ENCODE measurements at places on chromosomes 7 and 10. TPM values are rescaled to one million over a fixed set of nuclear protein-coding genes. Genes with fewer than 3 reads are reported as not detected.

- DNase-seq = no peak
These were observed 59.5 kb upstream of the ELN start for GRCh38 chr7:73968487-73968886.

DNA sequence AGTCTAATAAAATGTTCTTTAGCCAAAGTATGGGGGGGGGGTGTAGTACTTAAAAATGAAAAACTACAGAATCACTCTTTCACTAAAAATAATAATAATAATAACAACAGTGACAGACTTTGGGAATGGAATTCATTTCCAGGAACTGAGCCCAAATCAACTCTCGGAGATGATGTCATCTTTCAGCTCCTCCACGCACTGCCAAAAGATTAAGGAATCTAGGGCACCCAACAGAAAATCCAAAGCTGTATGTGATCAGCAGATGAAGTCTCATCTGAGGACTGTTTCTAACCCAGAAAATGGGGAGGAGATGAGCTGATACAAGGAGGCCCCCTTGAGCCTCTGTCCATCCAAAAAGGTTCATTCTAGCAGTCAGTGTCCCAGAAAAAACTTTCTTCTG is 54.5 kb downstream of the GRB10 start:
- DNase-seq = no peak

DNA sequence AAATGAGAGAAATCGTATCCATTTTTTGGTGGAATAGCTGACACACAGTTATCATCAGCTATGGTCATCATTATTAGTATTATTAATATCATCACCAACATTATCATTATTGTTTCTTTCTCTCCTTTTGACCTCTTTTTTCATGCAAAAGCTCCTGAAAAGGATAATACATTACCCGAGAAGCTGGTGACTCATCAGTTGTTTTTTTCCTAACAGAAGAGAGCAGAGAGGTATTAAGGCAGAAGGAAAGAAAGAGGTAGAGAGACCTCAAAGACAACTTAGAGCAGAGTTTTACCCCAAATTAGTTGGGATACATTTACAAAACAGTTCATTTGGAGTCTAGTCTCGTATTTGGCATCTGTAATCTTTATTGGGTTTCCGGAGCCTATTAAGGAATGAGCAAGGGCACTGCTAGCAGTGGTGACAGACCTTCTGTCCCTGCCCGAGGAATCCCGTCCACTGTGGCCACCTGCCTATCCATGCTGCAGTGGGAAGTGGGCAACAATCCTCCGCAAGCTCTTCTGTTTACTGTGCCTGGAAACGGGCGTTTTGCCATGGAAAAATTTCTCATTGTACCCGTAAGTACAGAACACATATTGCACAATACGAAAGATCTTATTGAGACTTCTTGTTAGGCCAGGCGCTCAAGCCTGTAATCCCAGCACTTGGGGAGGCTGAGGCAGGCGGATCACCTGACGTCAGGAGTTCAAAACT is 170.0 kb upstream of the MKLN1 start:
- no peak for DNase-seq

- no peak for DNase-seq
These were observed 61.6 kb upstream of the ADRA2A start for GRCh38 chr10:111015181-111015580.

GRCh38 chr7:77655836-77656455 is 40.3 kb upstream of the RSBN1L start:
- no peak for DNase-seq

PMPCB gene
- 85.3 TPM for polyA plus RNA-seq

GALNT17 gene
- 5.5 TPM for polyA plus RNA-seq

CPN1 gene
- 0.43 TPM for polyA plus RNA-seq

LIPJ gene
- polyA plus RNA-seq = not detected

ATOH7 gene
- 0.45 TPM for polyA plus RNA-seq

ZNF479 gene
- polyA plus RNA-seq = not detected

SPDYE11 gene
- not detected for polyA plus RNA-seq

GRCh38 chr7:7672545-7673239 is 32.1 kb downstream of the UMAD1 start:
- no peak for DNase-seq

SEMA3A gene
- 0.34 TPM for polyA plus RNA-seq

C10orf95 gene
- 0.62 TPM for polyA plus RNA-seq

- no peak for DNase-seq
These were observed 140.4 kb downstream of the CDH23 start for GRCh38 chr10:71537125-71537524.

ADCYAP1R1 gene
- not detected for polyA plus RNA-seq

SFXN2 gene
- 72.1 TPM for polyA plus RNA-seq

PLEKHS1 gene
- 0.17 TPM for polyA plus RNA-seq

CUZD1 gene
- polyA plus RNA-seq = 0.65 TPM
